ENCODE measurements at places on chromosomes 16 and 17.

DNA sequence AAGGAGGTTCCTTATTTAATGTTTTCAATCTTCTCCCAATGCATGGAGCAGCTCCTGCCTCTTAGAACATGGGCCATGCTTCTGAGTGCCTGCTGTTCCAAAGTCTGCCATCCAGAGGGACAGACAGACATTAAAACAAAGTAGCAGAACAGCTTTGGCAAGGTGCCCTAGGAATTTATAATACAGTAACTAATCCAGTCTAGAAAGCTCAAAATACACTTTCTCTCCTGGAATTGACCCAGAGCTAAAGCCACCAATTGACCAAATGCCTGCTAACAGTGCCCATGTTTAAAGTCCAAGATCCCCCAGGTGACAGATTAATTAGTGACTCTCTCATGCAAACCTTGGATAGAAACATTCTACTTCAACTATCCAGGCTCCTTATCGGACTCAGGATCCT lies 11.1 kb upstream of the CHRNE start:
- DNase-seq = no peak

GRCh38 chr17:55427587-55427882 lies 5.9 kb upstream of the MMD start:
- DNase-seq = no peak

- DNase-seq = no peak
Observed at GRCh38 chr17:4463818-4464476, 30.2 kb downstream of the SPNS3 start.

GRCh38 chr17:74641224-74641957 lies 17.9 kb upstream of the CD300E start:
- no peak for DNase-seq

DNA sequence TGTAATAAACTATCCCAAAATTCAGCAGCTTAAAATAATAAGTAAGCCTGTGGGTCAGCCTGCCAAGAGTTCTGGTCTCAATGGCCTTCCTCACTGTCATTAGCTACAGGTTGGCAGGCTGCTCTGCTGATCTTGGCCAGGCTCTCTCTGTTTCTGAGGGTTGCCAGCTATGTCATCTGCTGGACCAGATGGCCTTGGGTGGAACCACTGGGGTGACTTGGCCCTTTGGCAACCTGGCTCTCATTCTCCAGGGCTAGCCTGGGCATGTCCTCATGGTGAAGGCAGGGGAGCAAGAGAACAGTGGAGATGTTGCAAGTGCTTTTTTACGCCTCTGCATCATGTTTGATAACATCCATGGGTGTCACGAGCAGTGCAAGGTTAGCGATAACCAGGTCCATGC lies 13.9 kb downstream of the ITGAM start:
- no peak for DNase-seq

- no peak for DNase-seq
Observed at GRCh38 chr16:73015612-73016487, 32.1 kb downstream of the ZFHX3 start.

DNA sequence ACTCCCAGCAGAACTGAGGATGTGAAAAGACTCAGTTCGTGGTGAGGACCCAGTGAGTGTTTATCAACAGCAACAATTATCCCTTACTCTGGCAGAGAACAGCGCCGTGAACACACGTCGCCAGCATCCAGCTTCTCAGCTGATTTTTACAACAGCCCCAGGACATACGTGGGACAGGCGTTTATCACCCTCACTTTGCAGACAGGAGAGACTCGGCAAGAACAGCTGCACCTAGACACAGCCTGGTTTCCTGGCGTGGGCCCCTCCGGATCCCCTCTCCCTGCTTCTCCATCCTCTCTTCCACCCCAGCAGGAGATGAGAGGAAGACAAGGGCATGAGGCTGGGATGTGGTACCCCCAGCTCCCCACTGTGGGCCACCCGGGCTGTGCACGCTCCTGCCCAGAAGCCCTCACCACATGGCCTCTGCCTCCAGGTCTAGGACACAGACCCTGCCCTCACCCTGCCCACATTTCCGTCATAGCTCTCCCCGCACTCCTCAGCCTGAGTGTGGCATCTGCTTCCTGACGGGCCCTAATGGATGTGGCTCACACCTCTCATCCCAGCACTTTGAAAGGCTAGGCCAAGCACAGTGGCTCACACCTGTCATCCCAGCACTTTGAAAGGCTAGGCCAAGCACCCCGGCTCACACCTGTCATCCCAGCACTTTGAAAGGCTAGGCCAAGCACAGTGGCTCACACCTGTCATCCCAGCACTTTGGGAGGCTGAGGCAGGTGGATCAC lies 17.5 kb downstream of the ABR start:
- no peak for DNase-seq

Data from GOT3 (cell line).